Lung (tissue), 17 donors: ENCODE measurements at places on chromosomes 6 and 20. TPM values are rescaled to one million over a fixed set of nuclear protein-coding genes. Genes with fewer than 3 reads are reported as not detected.

Gene PNPLA1
- 1.3 TPM for total RNA-seq

Gene DUSP15
- 4.7 TPM for total RNA-seq

Gene SIM1
- total RNA-seq: not detected

Gene COL9A1
- 1.7 TPM for total RNA-seq

Gene FAM83C
- total RNA-seq: not detected

Gene MBOAT1
- 27.4 TPM for total RNA-seq

Gene SLC13A3
- 2.1 TPM for total RNA-seq
